ENCODE measurements at places on chromosomes 7 and 10.

DNA sequence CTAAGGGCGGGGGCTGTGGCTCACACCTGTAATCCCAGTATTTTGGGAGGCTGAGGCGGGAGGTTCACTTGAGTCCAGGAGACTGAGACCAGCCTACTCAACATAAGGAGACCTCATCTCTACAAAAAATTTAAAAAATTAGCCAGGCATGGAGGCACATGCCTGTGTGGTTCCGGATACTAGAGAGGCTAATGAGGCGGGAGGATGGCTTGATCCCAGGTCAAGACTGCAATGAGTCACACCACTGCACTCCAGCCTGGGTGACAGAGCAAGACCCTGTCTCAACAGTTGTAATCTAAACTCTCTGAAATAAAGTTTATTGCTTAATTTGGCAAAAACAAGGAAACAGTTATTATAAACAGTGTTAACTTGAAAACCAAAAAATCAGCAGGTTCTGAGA, 123.3 kb downstream of the USP6NL start:
- DNase-seq: no peak

DNA sequence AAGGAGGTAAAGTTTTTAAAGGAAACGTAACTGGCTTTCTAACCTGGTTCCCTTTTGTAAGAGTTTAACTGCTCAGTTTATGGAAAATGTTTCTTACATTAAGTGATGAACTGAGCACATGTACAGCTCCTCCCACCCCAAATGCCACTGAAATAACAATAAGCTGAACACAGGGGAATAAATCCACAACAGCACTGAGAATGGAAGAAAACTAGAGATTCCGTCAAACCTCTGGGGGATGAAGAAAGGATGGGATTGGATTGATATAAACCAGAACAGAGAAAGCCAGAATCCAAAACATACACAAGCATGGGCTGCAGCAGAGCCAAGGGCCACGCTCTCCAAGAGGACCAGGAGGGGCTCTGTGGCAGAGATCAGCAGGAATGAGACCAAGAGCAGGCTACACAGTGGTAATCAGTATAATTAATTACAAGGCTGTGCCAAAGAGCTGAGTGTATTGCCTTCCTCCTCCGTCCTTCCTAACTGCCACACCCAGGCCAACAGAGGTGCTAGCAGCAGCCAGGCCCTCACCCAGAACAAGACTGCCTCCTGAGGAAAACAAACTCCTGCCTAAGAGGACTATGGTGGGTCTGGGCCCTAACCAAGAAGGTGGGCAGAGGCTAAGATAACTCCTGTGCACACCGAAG, 73.9 kb downstream of the KIAA1549 start:
- no peak for DNase-seq

- DNase-seq: no peak
These were observed 36.8 kb upstream of the NUB1 start for GRCh38 chr7:151304856-151305255.

- no peak for DNase-seq
These were observed 305.7 kb downstream of the ELMO1 start for GRCh38 chr7:37142958-37143357.

- no peak for DNase-seq
These were observed 40.5 kb upstream of the SAMD8 start for GRCh38 chr10:75070961-75071428.
